Islet precursor cell (in vitro differentiated cells): ENCODE measurements at places on chromosomes 5 and 9.

DNA sequence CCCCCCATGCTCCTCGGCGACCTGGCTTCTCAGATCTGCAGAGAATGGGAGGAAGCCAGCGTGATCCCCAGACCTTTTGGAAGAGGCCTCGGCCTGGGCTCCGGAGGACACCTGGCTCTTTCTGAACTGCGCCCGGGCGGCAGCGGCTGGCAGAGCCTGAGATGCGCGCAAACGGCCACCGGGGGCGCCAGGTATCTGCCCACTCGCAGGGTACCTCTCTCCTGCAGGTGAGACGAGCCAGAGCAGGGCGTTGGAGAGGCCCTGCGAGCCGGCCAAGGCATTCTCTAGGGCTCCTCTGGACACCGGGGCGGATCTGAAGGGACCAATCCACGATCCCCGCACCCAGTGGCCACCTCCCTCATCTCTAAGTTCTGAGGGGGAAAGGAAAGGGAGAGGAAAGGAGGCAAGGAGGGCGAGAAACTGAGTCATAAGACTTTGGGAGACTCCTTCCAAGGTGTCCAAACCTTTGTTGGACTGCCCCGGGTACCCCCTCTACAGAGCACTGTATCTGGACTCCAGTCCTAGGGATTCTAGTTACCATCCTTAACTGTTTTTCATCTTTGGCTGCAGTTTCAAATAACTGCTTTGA, 55.0 kb upstream of the SLC46A2 start:
- no peak for DNase-seq

DNA sequence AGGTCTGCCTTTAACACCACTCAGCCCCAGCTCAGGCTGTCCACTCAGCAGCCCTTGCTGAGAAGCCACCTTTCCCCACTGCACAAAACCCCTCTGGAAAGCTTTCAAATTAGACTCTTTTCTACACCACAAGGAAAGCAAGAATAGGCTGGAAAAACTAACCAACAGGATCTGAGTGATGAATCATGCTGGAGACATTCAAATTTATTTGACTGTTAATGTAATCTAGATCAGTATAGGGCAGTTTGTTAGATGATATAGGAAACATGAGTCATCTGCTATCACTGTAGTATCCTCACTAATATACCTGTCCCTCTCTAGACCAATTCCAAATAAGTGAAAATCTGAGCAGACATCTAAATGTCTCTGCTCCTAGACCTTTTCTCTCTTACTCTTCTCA, 127.8 kb upstream of the PAM start:
- no peak for DNase-seq

DNA sequence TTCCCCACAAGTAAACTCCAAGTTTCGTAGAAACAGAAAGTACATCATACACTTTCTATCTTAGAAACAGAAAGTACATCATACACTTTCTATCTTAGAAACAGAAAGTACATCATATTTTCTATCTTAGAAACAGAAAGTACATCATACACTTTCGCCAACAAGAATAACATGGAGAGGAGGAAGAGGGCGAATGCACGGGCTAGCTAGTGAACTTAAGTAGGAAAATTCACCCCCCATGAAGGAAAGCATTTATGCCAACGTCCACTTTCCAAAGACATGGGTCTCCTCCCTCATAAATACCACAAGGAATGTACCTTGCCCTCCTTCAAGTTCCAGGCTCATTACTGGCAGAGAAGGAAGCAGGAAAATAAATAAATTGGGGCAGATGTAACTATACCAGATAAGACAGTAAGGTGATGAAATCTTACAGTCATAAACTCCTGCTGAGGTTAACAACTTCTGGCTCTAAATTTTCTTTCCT, 64.7 kb downstream of the FRMD3 start:
- DNase-seq, result no peak

GRCh38 chr5:136022965-136023364, 5.8 kb upstream of the TGFBI start:
- DNase-seq, result peak; percentile 38

DNA sequence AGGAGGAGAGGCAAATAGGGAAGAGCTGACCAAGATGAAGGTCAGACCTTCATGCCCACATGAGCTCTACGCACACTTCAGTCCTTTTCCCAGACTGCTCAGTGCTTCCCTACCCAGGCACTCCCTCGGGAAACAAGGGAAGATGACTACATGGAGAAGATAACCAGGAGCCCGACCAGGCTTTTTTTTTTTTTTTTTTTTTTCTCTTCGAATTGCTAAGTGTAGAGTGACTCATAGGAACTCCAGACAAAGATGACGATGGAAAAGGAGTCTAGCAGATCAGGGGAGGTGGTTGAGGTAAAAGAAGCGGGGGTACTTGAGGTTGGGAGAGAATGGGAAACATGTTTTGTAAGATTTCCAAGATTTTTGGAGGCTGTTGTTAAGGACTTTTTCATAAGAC, 526.1 kb downstream of the BNC2 start:
- peak; percentile 85 for DNase-seq

DNA sequence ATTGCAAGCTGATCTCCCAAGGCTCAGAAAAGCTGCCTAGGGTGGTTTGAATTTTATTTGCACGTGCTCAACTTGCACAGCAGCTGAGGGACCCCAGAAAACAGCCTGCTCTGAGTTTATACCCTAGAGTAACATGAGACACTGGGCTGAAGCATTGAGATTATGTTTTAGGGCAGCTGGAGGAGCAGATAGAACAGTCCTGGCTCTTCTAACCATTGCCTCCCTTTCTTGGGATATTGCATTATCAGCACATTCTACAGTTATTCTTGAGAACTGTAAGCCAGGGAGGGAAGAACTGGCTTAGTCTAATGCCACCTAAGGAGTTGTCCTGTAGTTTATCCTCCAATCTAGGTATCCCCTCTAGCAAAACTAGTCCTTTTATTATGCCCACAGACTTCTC, 10.3 kb downstream of the SMC2 start:
- DNase-seq, result no peak

GRCh38 chr9:72524820-72525540, 3.6 kb downstream of the TMC1 start:
- peak; percentile 97 for DNase-seq

- DNase-seq, result no peak
Observed at GRCh38 chr9:127140842-127141675, 18.6 kb upstream of the ANGPTL2 start.

- no peak for DNase-seq
Observed at GRCh38 chr9:128862401-128862851, 19.3 kb downstream of the KYAT1 start.
